ENCODE measurements at places on chromosomes 3 and 15.

DNA sequence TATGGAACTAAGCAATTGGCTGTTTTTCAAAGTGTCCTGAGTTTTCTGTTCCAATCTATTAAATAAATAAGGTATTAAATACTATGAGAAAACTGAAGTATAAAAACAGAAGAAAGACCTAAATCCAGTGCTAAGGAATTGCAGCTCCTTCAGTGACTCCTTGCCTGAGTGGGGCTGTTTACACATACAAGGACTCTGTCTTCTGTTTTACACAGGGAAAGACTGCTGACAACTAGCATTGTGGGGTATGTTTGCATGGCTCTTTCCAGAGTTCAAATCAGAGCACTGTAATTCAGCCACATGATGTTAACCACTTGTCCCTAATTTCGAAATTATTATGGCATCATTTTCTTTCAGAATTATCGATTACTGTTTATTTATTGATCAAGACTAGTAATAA is 31.3 kb upstream of the MEIS2 start:
- DNase-seq: no peak

DNA sequence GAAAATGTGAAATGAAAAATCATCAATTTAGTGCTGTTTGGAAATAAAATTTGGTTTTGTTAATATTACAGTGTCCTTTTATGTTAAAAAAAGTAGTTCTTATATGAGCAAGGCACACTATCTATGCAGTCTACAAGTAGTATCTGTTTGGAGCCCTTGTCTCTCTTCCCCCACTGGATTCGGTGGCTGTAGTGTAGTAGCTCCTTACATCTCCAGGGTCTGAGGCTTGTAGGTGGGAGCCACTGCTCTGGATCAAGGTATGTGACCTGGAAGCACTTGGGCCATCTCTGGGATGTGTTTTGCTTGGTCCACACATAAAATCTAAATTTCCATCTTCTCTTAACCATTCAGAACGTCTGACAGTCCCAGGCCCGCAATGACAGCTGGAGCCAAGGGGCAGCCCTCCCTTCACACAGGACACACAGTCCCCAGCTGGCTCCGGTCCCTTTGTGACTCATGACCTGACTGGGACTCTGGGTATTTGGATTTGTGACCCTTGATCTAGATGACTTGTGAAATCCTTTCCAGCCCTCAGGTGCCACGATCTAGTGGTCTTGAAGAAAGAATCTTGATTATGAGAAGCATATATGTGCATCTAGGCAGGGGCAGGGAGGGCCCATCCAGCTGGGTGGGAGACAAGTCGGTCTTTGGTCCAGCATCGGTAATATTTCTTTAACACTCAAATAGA is 80.0 kb downstream of the USP13 start:
- DNase-seq: no peak

GRCh38 chr15:59587085-59587826 is 24.3 kb upstream of the GCNT3 start:
- DNase-seq: no peak

DNA sequence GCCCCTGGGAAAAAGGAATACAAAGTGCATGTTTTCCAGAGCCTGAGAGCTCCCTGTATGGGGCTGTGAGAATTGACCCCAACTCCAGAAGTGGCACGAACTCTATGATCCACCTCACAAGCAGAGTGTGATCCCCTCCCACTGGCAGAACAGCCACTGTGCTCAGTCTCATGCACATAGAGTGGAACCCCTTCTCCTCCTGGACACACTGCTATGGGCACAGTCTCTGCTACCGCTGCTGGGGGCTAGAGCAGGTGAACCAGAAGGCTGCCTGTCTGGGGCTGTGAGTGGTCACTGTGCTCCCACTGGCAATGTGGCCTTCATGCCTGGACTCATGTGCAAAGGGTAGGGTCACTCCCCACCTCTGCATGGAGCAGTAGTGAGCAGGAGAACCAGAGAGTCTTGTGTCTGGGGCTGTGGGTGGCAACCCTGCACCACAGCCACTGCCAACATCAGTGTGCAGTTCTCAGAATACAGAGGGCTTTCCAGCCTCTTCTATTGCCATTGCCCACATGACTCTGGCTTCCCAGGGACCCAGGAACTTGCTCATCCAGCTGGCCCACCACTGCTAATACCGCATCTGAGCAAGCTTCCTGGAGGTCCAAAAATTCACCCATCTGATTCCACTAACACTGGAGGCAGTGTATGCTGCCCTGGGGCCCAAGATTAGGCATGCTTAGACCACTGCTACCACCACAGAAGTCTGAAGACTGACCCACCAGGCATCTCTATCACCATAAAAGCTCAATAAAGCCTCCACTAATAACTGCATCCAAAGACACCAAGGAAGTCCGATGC is 343.7 kb upstream of the SOX14 start:
- no peak for DNase-seq

DNA sequence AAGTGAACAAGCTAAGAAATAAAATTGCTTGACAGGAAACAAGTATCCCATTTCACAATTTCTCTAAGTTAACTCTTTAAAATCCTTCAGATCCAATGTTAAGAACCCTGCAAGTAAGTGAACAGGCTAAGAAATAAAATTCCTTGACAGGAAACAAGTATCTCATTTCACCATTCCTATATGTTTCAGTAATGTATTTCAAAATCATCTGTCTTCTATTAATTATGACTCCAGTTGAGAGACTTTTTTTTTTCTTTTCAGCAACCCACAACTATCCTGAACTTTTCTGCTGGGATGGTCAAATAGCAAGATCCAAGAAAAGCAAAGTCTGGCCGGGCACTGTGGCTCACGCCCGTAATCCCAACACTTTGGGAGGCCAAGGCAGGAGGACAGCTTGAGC is 2.4 kb upstream of the SLC12A6 start:
- DNase-seq: no peak

GRCh38 chr3:87949879-87950208 is 109.0 kb downstream of the CGGBP1 start:
- no peak for DNase-seq

DNA sequence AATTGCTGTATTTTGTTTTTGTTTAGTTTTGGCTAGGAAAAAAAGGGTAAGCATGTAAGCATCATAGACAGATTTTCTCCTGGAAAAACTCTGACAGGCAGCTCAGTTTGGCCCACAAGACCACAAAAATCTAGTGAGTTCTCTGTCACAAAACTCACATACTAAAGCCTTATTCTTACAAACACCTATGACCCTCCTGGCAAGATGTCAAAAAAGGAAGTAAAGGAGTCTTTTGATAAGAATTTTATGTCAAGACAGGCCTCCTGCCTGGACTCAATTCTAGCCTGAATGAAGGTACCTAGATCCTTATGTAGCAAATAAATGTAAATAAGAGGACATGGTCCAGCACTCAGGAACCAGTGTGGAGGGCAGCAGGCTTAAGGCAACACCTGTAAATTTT is 668.3 kb upstream of the ZNF385D start:
- no peak for DNase-seq

Data from kidney (tissue), 22 donors.